ENCODE measurements at places on chromosomes 5 and 9.

GRCh38 chr5:174794931-174795672 lies 70.7 kb downstream of the MSX2 start:
- no peak for DNase-seq

GRCh38 chr5:126481243-126481642 lies 58.0 kb downstream of the GRAMD2B start:
- no peak for DNase-seq

GRCh38 chr9:128484686-128485413 lies 19.7 kb upstream of the GLE1 start:
- DNase-seq: no peak

DNA sequence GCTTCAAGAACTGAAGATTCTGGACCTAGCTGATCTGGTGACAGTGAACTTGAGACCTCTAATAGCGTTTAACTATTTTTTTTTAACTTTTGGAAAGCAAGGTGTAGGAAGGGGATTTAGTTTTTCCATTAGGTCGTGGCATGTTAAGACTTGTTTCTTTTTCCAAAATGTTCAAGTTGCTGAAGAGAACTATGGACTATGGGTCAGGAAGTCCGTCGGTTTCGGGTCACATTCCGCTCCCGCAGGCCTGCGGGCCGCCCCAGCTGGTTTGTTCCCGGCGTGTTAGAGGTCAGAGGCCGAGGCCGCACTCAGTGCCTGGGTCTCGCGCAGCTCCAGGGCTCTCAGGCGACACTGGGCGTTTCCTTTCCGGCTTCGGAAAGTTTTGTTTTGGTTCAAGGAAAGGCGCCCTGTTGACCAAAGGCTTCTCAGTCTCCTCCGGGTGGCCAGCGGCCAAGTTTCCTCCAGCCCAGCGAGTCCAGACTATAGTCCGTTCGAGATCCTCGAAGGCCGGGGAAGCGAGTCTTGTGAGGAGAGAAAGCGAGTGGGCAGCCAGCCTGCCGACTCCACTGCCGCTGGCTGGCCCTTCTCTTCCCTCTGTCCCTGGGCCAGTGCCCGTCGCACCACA lies 586 bp upstream of the FCHO2 start:
- no peak for DNase-seq

- DNase-seq: no peak
These were observed 175.7 kb downstream of the MELK start for GRCh38 chr9:36748322-36748899.

DNA sequence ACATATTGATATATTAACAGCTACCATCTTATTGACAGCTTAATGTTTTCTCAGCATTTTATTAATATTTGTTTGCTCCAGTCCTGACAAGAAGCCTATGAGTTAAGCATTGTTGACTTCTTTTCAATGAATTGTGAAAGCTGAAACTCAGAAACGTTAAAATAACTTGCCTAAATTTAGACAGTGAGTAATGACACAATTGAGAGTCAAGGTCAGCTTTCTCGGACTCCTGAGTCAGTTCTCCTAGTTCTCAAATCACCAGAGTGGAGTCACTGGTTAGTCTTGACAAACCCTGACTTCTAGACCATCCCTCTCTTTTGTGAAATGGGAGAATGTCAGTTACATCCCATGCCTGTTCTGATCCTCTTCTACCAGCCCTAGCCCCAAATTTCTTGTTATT lies 222.7 kb upstream of the ACO1 start:
- DNase-seq: no peak

GRCh38 chr5:36537724-36538123 lies 68.7 kb upstream of the SLC1A3 start:
- DNase-seq: no peak

GRCh38 chr5:56739990-56740389 lies 75.4 kb upstream of the MAP3K1 start:
- no peak for DNase-seq

DNA sequence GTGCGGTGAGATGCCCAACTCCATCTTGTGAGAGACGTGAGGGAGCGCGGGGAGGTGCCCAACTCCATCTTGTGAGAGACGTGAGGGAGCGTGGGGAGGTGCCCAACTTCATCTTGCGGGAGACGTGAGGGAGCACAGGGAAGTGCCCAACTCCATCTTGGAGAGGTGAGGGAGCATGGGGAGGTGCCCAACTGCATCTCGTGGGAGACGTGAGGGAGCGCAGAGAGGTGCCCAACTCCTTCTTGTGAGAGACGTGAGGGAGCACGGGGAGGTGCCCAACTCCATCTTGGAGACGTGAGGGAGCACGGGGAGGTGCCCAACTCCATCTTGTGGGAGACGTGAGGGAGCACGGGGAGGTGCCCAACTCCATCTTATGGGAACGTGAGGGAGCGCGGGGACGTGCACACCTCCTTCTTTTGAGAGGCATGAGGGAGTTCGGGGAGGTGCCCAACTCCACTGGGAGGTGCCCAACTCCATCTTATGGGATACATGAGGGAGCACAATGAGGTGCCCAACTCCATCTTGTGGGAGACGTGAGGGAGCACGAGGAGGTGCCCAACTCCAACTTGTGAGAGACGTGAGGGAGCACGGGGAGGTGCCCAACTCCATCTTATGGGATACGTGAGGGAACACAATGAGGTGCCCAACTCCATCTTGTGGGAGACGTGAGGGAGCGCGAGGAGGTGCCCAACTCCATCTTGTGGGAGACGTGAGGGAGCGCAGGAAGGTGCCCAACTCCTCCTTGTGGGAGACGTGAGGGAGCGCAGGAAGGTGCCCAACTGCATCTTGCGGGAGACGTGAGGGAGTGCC lies 235.4 kb downstream of the CACNA1B start:
- DNase-seq: no peak

GRCh38 chr5:170860818-170861666 lies 776 bp upstream of the RANBP17 start:
- DNase-seq: no peak

DNA sequence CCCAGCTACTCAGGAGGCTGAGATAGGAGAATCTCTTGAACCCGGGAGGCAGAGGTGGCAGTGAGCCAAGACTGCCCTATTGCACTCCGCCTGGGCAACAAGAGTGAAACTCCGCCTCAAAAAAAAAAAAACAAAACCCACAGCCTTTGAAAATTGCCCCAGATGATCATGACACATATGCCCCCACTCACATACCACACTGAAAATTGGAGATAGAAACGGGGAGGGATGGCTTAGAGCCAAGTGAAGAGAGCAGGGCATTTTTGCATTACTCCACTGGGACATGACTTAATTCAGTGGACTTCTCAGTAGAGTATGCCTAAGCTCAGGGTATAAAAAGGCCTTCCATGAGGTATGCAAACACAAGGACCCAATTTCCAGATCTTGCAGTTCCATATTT lies 309.3 kb downstream of the BNC2 start:
- DNase-seq: no peak

All from effector memory CD4-positive, alpha-beta T cell (primary cell).